ENCODE measurements at places on chromosomes 2 and 18.

- no peak for DNase-seq
Measured at GRCh38 chr18:52236131-52236530, 103.9 kb upstream of the DCC start.

- peak; percentile 4 for DNase-seq
Measured at GRCh38 chr2:79393806-79394484, 118.9 kb upstream of the CTNNA2 start.

DNA sequence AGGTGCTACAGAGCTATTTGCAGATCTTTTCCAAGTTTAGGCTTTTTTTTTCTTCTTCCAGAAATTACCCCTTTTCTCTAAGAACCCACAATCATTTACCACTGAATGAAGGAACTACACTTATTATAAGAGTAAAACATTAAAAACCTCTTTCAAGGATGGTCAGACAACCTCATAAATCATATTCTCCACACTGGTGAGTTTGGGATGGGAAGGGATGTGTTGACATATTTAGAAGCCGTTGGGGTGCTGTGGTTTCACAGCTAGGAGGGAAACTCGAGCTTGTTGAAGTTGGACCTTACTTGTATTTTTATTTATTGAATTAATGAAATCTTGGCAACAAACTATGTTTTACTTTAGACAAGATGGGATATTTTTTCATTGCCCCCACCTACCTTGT, 289.4 kb upstream of the MEIS1 start:
- no peak for DNase-seq

DNA sequence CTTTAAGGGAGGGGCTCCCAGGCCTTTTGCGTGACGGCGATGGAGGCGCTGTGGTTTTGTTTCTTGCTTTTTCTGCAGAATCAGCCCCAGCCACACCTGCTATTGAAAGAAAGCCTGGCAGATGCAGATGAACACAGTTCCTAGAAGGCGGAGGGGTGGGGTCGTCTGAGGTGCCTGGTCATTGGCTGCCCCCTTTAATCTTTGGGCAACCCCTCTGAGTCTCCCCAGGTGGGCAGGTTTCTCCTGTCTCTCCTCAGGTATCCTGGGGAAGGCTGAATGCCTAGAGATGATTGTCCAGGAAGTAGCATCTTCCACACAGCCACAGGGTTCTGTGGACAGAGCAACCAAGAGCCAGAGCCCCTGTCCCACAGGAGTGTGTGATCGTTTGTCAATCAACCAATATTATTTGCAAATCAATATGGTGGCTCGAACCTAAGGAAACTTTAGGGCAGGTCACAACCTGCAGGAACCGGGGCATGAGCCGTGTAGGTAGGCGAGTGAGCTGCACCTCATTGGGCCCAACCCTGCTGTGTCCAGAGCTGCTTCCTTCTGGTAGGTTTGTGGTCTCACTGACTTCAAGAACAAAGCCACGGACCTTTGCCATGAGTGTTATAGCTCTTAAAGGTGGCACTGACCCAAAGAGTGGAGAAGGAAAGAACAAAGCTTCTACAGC, 104.3 kb downstream of the NDUFA10 start:
- no peak for DNase-seq

DNA sequence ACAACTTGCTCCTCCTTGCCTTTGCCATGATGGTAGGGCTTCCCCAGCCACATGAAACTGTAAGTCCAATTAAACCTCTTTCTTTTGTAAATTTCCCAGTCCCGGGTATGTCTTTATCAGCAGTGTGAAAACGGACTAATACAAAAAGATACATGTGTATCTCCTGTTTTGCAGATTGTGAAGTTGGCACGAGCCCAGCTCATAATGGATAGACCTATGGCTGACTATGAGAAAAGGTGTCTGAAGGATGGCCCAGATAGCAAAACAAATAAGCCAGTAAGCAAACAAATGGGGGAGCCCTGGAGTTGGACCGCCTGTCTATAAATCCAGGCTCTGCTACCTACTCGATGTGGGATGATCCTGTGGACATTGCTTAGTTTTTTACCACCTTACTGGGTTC, 15.5 kb upstream of the PRKCE start:
- DNase-seq, result no peak

DNA sequence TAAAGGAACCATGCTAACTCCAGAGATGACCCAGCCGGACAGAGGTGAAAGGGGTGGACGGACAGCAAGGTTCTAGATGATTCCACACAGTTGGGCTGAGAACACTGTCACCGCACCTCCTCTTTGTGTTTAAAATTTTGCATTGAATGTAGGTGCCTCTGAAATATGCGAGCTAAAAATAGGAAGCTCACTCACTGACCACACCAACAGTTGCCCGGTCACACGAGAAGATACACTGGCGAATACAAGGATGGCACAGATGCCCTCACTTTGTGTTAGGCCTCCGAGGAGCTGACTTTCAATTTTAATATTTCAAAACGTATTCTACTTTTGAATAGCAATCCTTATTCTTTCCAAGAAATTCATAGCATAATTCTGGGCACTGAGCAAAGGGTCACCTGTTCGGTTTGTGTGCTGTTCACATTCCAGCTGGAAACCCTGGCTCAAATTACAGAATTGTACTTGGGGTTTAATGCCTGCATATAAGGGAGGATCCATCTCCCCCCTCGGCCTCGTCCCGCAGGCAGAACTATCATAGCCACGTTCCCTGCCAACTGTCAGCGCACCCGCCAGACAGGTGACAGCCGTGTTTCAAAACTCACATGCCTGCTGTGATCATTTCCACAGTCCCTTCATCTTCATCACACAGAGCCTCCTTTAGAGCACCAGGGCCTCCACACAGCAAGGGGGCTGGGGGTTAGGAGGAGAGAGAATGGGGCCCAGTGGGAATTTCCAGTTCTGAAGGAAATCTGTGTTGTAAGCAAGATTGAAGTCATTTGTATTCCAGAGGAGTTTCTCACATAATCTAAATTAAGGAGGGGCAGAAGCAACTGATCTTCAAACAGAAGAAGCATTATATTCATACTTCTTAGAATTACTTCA, 48.2 kb downstream of the ADI1 start:
- DNase-seq, result no peak

GRCh38 chr2:131105950-131106801, 1.0 kb downstream of the PLEKHB2 start:
- no peak for DNase-seq

DNA sequence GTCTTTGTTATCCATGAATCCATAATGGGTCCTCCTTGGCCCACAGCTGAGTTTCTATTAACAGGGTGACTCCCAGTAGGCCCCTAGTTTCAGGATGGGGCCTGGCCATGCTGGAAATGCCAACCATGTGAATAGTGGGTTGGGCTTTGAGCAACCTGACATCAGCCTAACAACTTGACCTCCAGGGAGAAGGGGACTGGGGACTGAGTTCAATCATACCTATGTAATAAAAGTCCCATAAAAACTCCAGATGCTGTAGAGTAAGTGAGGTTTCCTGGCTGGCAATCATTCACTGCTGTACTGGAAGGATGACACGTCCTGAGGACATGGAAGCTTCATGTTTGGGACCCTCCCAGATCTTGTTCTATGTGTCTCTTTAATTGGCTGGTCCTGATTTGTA, 7.9 kb downstream of the REV1 start:
- peak; percentile 14 for DNase-seq

DNA sequence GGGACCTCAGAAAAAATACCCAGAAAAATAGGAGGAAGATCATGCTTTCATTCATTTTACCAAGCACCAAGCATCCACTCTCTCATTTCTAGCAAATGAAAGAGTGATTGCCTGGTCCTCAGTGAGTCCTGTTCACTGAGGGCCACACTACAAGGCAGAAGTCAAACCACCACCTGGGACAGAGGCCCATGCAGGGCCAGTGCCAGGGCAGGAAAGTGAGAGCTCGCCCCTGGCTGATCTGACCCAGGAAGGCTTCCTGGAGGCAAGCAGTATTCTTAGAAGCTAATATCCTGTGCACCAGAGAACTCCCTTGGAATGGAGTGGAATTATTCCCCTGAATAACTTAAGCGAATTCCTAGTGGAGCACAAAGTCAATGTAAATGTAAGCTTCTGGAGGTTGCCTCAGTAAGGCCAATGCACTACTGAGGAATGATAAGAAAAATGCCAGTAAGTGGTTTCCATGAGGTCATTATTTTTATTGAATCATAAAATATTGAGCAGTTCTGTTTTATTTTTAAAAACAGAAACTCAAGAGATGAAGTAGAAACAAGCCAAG, 191.6 kb upstream of the ID2 start:
- no peak for DNase-seq

DNA sequence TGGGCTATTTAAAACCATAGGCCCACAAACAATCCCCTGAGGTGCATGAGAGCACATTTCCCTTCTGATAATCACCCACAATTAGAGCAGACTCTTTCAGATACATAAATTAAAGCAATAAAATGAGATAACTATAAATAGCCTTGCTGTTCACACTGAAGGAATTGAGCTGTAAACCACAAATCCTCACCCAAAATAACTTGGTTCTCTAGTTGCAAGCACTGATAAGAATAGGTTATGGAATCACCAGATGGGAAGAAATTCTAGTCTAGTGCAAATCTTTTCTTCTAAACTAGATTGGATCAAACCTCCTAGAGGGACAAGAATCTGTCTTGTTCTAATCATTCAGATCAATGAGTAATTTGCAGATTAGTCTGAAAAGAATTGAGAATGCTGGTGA, 64.6 kb downstream of the NAB1 start:
- DNase-seq, result no peak

DNA sequence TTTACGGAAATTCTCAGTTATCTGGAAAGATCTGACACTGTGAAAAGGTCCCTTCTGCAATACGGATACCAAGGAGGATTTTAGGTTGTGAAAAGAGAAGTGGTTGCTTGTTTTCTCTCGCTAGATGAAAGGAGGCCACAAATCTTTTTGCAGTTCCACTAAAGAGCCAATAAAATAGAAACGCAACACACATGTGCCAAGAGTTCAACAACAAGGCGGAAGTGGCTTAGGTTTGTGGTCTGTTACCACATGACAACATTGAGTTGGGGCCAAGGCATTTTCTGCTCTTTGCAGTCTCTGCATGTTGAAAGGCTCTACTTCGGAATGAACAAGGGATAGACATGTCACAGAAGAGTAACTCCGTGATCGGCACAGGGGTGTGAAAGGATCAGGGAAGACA, 115.7 kb upstream of the OSR1 start:
- DNase-seq, result no peak

DNA sequence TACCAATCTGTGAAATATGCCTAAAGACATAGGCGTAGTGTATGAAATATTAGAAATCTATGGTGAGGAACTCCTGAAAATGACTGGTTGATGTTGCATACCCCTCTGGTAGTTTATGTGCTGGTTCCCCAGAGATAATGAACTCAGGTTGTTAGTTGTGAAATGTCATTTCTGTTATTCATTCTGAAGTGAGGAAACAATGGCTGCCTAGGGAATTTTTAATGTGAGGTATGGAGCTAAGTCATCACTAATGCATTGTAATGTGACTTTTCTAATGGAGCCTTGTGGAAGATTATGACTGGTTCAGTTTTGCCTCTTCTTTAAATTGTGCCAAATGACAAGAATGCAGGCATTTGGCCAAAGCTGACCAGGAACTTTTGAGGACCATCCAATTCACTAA, 61.6 kb upstream of the RAB27B start:
- DNase-seq, result no peak

DNA sequence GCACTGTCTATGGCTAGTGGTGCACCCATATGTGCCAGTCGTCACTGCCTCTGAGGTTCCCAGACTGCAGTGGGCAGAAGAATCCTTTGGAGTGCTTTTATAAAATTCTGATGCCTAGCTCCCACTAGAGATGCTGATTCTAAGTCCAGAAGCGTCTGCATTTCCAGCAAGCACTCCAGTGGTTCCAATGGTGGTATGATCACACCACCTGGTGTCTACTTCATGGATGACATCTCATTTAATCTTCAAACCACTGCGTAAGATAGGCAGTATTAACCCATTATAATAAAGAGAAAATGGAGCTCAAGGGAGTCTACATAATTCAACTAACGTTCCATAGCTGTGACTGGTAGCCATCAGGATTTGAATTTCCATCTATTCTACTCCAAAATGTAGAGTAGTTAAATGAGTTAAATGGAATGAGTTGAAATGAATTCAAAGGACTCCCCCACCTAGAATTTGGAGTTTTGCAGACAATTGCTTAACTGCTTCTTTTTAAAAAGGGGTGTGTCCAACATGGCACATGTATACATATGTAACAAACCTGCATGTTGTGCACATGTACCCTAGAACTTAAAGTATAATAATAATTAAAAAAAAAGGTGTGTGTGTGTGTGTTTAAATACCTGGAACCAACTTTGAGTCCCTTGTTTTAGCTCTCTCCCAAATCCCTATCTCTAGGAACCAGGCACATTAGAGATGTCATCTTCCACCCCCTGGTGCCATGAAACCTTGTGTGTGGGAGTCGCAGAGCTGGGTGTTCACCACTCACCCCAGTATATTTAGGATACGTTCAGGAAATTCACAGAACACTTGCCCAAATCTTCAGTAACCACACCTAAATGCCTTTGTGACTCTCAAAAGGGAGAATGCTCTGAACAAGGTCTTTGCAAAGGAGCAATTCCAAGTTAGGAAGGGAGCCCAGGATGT, 14.1 kb downstream of the LAMA3 start:
- peak; percentile 29 for DNase-seq

GRCh38 chr2:24920809-24921441, 888 bp upstream of the ADCY3 start:
- no peak for DNase-seq

DNA sequence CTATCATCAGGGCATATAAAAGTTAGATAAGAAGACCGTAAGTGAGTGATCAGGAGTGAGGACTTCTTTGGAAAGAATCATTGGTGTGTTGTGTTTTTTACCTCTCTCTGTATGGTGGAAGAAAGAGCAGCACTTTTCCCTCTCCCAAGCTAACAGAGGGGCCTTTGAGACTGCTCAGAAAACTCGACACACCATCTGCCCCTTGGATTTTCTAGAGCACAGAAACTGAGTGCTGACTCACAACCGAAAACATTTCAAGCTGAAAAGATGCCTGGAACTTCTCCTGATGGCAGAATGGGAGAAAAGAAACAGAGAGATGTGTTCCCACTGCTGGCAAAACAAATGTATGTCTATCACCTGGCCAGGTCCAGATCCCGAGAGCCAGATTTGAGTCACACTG, 156.6 kb downstream of the DNAH7 start:
- no peak for DNase-seq

DNA sequence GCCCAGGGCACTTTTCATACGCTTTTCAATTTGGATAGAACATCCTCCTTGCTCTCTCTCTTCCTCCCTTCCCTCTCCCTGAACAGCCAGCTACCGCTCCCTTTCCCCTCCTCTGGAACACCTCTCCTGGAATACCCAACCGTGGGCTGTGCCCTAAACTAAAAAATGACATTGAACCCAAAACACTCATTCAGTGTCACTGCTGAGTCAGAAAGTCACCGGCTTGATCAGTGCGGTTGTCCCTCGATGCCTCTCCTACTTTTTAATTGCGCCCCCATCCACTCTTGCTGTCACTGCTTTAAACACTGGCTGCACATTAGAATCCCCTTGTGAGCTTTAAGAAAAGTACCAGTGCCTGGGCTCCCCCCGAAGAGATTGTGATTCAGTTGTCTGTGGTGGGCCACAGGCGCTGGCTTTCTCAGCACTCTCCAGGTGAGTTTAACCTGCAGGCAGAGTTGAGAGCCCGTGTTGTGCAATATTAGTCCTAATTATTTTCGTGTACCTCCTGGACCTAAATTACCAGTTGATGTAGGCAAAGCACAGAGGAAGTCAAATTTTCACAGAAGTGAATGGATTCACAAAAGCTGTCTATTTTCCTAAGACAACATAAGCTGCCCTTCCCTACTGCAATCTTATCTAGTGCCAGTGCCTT, 302.0 kb downstream of the PRKCE start:
- DNase-seq, result no peak

GRCh38 chr2:47046271-47046670, 108.8 kb downstream of the STPG4 start:
- DNase-seq, result no peak
